Stromal cell of bone marrow (primary cell): ENCODE measurements at places on chromosomes 7 and 10.

DNA sequence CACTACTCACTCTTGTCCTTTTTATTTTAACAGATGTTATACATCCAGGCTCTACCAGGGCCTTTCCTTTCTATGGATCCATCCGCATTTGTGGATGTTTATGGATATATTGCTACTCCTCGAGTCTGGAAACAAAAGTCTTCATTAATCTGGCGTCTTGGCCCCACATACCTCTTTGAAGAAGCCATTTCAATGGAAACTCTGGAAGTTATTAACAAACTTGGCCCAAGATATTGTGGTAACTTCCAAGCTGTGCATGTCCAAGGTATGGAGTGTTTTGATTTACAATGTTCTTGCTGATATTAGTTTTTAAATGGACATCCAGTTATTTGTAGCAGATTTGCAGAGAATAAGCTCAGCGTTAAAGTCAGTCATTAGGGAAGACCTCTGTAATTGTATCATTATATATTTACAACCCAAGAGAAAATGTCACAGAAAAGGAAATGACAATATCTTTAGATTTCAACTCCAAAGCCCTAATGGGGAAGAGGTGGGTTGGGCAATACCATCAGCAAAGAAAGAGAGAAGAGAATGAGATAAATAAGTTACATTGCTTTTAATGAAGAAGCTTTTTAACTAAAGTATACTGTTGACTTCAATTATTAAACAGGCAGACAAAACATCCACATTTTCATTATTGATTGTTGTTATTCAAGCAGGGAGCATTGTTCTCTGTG is 102.1 kb downstream of the WDFY4 start:
- no peak for DNase-seq

DNA sequence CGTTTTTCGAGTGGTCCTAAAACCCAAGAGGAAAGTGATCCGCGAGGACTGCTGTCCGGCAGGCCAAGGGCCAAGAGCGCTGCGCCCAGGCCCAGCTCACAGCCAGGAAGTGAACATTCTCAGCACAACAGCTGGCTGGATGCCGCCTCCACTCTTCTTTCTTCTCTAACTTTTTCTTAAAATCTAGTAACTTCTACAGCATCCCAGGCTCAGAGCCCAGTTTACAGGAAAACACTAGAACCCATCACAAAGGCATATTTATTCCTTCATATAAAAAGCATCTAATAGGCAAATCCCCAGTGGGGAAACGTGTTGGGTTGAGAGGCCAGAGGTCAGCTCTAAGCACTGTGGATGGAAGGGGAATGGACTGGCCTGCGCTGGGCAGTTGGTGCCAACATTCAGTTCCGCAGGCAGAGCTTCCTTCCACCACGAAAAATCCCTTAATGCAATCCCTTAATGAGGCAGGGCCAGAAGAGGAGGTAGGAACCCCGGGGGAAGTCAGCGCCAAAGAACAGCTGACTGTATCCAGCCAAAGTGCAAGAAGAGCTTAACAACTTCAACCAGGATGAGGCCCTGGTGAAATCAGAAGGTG is 74.8 kb downstream of the ZRANB1 start:
- DNase-seq: peak; percentile 19

GRCh38 chr7:36086571-36086970 is 66.5 kb upstream of the EEPD1 start:
- no peak for DNase-seq

- DNase-seq: no peak
Measured at GRCh38 chr7:141003172-141004065, 11.3 kb downstream of the MRPS33 start.

GRCh38 chr7:123769371-123769770 is 20.6 kb upstream of the WASL start:
- peak; percentile 80 for DNase-seq

- DNase-seq: no peak
Measured at GRCh38 chr10:53619671-53620070, 847.1 kb upstream of the MBL2 start.

DNA sequence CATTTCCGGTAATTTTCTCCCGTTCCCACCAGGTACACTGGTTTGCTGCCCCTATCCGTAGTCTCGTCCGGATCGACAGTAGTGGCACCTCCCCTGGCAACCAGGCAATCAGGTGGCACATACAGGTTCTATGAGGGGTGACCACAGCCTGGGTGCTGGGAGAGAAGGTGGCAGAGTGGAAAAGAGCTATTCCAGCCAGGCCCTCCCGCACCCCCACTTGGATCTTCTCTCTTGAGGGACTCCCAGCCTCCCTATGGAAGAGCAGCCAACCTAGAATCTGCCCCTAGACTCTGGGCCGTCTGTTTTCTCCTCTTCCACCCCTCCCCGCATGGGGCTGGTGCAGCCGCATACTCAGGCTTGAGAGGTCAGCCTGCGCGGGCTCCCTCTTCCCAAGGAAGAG is 58.6 kb downstream of the GPR26 start:
- no peak for DNase-seq

- no peak for DNase-seq
Measured at GRCh38 chr10:15660990-15661389, 58.7 kb downstream of the ITGA8 start.

DNA sequence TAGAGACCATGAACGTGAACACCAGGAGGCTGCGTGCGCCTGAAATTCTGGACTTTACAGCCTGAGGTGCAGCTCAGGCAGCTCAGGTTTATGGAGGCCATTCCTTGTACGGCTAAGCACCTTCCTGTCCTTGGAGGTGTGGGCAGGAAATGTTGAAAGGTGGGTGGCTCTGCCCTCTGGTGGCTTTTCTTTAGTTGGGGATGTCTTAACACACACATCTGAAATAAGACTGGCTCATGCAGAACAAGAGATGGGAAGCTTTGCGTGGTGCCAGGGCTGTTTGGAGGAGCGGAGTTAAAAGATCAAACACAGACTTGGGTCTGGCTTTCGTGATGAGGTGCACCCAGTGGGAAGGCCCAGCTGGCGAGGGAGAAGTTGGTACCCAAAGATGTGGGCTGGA is 64.1 kb downstream of the DOCK1 start:
- DNase-seq: no peak

- DNase-seq: no peak
Measured at GRCh38 chr10:60212195-60212594, 177.5 kb downstream of the ANK3 start.

DNA sequence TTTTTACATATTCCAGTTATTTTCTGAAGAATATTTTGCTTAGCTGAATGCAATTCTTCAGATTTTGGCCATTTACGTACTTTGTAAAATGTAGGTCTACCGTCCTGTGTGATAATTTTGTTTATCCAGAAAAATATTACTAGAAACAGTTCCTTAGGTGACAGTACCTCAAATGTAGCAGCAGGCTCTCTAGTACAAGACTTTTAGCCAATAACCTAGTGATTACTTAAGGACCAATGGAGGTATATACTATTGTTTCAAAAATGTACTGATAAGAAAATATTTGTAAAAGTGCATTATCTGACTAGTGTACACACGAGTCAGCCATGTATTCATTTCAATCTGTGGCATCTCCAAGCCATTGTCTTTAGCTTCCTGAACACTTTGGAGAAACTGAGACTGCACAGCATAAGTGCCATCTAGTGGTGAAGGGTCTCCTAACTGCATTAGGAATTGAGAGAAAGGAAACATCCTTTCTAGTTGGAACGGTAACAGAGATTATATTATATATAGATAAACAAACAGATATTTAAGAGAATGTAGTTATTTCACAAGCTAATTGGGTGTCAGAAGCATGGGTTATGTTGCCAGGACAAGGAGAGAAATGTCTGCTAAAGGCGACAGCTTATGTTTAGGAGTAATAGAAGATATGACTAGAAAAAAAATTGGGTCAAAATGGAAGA is 23.7 kb downstream of the RTKN2 start:
- DNase-seq: peak; percentile 71
